Adrenal gland (tissue), 19 donors: ENCODE measurements at places on chromosomes 5 and 9.

DNA sequence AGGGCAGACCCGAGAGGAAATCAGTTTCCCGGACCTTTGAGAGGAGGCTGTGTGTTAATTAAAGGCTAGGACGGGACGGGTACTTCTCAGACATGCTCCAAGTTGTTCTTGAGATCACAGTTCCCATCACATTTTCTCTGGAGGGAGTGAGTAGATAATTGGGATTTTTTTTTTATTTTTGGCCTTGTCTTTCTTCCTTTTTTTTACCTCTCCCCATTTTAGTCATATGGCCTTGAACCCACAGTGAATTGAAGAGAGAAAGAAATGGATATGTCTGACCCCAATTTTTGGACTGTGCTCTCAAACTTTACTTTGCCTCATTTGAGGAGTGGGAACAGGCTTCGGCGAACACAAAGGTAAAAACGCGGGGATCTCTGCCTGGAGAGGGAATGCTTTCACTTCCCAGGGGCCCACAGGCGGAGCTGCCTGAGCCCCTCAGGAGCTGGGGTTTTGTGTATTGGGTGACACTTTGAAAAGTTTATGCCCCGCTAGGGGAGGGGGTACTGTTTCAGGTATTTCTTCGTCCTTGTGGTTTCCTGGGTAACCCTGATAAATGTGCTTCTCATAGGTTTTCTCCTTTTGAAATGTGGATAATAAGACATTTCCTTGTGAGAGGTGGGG is 191.8 kb downstream of the CD180 start:
- no peak for DNase-seq

DNA sequence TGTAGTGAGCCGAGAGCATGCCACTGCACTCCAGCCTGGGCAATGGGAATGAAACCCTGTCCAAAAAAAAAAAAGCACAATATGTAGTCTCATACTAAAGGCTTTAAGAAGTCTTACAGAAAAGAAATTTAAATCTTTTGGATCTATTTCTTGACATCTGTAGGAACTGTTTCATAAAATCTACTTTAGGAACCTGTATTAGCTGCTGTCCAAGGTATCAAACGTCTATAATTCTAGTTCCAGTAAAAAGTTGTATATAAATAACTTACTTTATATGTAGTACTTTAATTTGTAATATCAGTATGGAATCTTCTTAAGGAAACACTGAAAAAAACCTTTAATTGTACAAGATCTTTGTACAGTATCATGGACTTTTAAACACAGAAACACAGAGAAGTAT is 106.8 kb upstream of the RASGRF2 start:
- no peak for DNase-seq

DNA sequence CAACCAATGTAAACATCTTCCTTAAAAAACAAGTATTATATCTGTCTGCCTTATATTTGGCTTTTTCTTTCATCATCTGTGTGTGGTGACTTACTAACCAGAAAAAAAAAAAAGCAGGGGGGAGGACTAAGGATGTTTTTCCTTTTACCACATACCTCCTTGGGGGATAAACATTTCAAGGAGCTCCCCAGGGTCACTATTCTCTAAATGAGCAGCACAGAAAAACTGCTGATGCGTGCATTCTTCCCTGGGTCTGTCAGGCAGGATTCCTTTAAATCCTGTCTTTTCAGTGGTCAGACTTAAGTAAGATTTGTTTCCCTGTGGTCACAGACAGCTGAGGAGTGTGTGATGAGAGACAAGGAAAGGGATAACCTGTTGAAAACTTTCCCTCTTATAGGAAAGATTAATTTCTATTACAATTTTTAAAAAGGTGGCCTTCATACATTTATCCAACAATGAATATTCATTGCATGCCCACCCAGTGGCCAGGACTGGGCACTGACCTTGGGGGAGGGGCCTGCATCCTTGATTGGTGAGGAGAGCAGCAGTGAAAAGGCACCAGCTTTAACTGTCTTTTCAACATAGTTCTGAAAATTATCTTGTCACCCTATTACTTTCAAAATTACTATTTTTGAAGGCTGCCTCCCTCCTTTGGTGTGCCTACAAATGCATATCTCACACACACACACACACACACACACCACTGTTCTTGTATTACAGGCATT is 123.1 kb downstream of the TLE4 start:
- DNase-seq, result no peak

DNA sequence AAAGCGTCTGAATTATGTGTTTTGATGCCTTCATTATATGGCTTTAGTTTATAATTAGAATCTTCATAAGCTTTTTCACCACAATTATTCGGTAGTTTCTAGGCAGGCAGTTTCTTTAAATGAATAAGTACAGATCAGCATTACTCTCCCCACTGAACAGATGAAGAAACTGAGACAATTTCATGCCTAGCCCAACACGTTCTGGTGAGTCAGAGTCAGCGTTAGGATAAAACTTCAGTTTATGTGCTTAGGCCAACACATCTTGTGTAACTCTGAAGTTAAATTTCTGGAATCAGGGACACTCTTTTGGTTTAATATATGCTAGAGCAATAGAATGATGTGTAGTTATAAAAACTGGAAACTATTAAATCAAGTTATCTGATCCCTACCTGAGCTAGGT is 186.7 kb upstream of the ELL2 start:
- DNase-seq, result no peak

DNA sequence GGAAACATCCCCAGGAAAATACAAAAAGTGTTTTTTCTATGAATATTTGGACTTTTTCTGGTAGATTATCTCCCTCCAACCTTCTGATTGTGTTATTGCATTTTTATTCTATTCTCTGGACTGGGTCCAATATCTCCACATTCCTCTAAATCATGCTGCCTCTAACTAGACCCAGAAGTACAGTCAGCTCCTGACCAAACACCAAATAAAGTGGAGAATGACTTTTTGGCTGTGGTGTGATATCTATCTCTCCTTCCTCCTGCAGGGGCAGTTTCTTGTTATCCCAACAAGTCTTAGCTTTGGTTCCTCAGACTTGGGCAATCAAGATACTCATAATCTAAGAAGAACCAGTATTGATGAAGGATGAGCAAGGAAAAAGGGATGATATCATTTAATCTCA is 3.2 kb upstream of the RAI14 start:
- no peak for DNase-seq

DNA sequence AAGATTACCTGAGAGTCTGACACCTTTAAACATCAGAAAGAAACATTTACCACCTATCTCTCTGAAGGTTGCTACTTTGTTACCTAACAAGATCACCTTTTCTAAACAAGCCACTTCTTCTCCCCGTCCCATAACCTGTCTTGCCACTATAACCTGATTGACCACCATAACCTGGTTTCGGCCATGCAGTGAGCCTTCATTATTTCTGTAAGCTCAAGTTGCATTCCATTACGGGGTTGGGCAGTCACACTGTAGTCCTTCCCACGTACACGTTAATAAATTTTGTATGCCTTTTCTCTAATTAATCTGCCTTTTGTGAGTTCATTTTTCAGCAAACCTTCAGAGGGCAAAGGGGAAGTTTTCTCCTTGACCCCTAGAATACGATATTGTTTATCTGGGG is 28.0 kb upstream of the CCNG1 start:
- DNase-seq, result no peak

GRCh38 chr5:89071941-89072331 is 189.0 kb upstream of the MEF2C start:
- DNase-seq, result no peak

DNA sequence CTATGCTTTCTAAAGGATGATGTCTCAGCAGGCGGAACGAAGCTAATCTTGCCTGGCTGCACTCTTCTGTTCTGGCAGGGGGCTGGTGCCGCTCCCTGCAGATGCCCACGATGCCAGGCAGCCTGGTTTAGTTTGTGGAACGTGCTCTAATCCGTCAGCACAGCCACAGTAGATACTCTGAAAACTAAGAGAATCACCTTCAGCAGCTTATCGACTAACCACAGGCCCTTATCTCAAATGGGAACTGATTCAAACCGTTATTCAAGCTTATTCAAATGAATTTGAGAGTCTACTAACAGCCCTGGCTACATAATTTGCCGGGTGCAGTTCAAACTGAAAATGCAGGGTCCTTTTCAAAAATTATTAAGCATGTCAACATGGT is 246.6 kb upstream of the ANKRD55 start:
- DNase-seq, result no peak

- DNase-seq, result no peak
Observed at GRCh38 chr5:123882319-123882964, 370.5 kb downstream of the CSNK1G3 start.

- no peak for DNase-seq
Observed at GRCh38 chr5:56039985-56040384, 45.2 kb upstream of the IL6ST start.

DNA sequence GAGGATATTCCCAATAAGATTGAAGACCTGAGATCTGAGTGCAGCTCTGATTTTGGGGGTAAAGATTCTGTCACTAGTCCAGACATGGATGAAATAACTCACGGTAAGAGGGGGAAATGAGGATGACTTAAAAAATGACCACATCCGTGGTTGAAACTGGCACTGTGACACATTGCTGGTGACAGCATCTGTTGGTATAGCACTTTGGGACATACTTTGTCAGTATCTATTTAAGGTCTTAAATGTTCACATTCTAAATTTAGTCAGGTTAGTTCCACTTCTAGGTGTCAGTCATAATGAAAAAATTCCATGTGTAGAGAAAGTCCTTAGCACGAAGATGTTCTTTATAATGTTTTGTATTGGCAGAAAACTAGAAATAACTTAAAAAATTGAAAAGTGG is 70.9 kb downstream of the GAPVD1 start:
- DNase-seq, result no peak

- DNase-seq, result peak; percentile 9
Observed at GRCh38 chr5:133219296-133219695, 167.5 kb downstream of the HSPA4 start.

- DNase-seq, result no peak
Observed at GRCh38 chr9:132192728-132193127, 30.9 kb downstream of the NTNG2 start.

DNA sequence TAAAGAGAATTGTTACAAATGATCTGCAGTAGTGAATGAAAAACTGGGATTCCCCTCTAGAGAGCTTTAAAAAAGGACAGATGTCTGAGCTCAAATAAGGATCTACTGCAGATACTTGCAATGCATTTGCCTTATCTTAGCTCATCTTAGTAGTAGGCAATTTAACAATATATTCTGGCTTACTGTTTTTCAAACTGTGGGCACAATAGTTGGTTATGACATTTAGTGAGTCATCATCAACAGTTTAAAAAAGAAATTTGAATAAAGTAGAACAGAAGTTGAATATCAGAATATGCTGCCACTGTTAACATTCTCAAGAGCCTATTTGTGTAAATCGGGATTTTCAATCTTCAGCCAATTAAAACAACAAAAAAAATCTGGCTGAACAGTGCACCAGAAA is 6.7 kb upstream of the CAST start:
- DNase-seq, result no peak

DNA sequence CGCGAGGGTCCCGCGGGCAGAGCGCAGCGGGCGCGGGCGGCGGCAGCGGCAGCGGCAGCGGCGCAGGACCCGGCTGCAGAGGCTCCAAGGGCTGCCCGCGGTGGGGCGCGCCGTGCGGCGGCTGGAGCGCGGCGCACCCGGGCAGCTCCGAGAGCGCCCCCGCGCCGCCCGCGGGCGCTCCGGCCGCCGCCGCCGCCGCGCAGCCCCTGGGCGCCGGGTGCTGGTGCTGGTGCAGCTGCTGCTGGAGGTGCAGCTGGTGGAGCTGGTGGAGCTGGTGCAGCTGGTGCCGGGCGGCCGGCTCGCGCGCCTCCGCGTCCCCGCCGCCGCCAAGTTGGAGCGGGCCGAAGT is 644 bp downstream of the IER5L start:
- no peak for DNase-seq

DNA sequence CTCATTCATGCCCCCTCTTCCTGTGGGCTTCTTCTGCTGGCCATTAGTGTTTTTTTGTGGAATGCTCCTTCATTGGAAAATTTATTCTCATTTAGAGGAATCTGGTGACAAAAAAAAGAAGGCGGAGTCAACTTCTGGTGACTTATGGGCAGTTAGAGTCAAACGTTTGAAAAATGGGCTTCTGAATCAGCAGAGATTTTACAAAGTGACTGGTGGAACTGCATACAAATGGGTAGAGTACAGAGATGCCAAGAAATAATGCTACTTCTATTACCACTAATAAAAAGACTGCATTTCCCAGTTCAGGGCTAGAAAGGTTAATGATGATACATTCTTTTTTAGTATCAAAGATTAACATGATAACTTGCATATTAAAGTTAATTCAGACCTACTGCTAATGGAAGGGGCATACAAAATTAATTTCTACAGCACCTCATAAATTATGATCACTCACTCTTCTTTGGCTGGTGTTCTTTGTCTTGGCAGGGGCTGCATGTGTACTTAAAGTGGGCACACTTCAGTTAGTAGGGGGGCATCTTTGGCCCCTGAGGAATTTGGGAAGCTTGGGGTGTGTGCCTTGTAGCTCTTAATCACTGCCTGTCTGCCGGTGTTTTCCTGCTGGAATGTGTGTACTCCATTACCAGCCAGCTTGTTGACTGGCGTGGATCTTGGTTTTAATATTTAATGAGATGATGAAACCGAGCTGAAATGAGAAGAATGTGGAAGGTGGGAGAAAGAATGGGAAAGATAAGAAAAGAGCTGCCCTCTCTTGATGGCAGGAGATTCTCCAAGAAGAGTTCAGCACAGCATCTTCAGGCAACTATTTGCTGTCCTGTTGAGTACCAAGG is 148.9 kb downstream of the DOCK2 start:
- DNase-seq, result no peak

- DNase-seq, result no peak
Observed at GRCh38 chr5:16784843-16785791, 151.0 kb downstream of the MYO10 start.

DNA sequence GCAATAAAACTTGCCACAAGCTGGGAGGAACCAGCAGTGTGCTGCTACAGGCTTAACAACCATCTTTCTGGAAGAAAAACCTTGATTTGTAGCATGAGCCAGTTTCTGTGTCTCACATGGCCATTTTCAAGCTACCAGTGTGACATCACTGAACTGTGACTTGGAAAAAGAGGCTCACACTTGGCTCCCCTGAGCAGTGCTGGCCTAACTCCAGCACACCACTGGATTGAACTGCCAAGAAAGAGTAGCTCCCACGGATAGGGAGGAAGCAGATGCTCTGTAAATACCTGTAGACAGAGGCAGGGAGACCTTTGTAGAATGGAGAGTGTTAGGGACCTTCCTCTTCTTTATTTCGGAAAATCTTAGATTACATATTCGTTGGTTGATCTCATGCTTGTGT is 197.9 kb downstream of the SH3GL2 start:
- DNase-seq, result peak; percentile 30

DNA sequence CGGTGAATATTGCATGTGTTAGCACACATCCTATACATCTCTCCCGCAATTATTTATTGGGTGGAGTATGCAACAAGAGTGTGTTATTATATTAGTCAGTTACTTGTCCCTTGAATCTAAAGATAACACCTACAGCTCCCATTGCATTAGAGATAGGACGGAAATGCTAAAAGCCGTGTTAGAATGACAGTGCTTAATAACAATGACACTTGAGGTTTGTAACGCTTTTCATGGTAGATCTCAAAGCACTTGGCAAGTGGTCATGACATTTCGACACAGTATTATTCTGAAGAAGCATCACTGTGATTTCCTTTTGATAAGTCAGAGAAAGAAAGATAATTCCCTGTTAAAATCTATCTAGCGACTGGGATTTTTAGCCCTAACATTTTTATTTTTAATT is 33.4 kb upstream of the TRIO start:
- DNase-seq, result no peak

GRCh38 chr5:74624501-74624900 is 16.0 kb downstream of the ENC1 start:
- DNase-seq, result no peak
